ENCODE measurements at places on chromosomes 3 and 15.

DNA sequence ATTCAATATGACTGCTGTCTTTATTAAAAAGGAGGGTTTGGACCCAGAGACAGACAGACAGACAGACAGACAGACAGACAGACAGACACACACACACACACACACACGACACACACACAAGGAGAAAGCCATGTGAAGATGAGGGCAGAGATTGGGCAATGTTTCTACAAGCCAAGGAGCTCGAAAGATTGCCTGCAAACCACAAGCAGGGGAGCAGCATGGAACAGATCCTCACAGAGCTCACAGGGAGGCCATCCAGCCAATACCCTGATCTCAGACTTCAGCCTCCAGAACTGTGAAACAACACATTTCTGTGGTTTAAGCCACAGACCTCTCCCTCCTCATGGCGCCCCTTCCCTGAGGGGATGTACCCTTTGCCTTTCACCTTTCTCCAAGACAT, 35.8 kb upstream of the ABHD2 start:
- DNase-seq: no peak

GRCh38 chr3:158739078-158739477, 6.8 kb upstream of the RARRES1 start:
- DNase-seq: no peak

DNA sequence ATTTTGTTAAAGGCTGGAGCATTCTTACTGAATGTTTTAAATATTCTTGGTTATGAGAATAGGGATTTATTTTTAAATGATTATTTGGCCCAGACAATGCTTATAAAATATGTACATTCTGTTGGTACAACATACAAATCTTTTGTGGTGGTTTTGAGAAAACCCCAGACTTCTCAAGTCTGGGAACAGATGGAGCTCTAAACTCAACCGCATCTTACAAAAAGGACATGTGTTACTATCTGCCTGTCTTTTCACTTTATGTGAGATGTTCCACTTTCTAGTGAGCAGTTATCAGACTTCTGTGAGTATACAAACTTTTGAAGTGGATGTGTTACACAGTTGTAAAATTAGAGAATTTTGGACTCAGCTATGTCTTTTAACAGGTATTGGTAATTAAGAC, 135.5 kb upstream of the RBMS3 start:
- no peak for DNase-seq

DNA sequence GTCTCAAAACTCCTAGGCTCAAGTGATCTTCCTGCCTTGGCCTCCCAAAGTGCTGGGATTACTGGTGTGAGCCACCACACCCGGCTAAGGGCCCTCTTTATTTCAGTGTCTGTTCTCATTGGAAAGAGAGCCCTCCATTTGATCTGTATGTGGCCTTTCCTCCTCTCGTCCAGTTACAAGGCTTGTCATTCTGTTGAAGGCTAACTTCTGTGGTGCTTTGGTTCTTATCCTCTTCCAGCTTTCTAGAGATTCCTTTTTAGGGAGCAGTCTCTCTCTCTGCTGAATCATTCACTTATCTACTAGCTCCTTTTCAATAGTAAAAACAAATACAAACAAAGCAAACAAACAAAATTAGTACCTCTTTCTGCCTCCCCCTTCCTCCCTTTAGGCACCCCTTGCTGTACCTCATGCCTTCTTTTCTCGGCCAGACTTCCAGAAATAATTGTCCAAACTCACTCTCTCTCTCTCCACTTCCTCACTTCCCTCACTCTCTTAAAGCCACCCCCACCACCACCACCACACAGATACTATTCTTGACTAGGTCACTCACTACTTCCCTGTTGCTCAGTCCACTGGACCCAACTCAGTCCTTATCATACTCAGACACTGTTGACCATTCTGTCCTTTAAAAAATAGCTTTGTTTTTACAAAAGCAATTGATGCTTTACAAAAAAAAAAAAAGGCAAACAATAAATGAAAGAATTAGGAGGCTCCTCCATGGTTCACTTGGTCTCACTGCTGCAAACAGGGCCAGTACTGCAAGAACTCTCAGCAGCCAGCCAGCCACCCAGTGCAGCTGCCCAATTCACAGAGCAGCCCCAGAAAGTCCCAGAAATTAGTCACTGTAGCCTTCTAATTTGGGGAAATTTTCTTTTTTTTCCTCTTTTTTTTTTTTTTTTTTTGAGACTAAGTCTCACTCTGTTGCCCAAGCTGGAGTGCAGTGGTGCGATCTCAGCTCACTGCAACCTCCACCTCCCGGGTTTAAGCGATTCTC, 31.7 kb upstream of the RAB11A start:
- no peak for DNase-seq

DNA sequence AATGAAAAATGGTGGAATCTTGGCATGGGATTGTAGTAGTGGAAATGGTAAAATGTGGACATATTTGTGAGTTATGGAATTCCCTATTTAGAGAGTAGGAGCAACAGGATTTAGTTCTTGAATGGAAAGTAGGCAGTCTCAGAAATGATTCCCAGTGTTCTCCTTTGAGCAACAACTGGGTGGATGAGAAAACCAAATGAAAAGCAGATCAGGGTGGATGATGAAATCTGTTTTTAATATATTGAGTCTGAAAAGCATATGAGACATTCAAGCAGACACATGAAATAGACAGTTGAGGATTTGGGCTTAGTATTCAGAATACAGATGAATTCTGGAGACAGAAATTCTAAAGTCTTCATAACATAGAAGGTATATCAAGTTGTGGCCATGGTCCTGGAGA, 451.3 kb downstream of the LPP start:
- DNase-seq: no peak

DNA sequence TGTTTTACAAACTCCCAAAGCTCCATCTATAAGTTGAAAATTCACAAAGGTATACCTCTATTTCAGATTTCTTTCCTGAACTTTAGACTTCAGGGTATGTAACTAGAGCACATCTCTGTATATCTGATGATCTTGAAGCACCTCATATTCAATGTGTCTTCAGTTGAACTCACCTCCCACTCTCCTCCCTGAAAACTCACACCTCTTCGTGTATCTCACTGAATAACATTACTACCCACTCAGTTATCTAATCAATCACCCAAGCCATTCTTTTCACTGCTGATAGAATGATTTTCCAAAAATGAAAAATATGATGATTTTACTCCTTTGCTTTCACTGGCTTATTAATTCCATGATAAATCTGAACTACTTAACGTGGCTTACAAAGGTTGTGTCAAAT, 52.9 kb downstream of the GTPBP8 start:
- DNase-seq: no peak

- DNase-seq: no peak
These were observed 83.7 kb upstream of the IL12A start for GRCh38 chr3:159904911-159905310.

DNA sequence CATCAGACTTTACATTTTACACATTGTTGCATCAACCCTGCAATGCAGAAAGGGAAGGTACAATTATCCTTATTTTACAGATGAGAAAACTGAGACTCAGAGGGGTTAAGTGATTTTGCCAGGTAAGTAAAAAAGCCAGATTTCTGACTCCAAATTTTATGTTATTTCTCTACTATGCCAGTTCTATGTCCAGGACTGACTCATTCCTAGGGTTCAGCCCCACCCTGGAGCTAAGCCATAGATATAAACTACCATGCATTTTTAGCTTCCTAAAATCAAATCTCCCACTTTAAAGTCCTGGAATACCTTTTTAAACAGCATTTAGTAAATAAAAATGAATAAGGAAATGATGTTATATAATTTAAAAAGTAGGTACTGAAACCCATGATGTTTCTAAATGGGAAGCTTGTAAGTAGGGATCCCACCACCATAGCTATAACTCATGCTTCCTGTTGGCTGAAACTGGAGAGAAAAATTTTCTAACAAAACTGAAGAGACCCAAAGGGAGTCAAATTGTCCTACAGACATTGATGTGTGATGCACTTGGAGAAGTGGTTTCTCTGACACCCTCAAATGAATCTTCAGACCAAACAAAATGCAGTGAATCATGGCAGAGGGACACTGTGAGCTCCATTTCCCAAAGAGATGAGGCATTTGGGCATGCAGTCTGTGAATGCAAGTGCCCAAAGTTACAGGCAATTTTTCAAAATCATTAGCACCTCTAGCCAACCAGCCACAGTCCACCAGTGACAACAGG, 301.7 kb upstream of the UMPS start:
- DNase-seq: no peak

- no peak for DNase-seq
These were observed 48.5 kb downstream of the RLBP1 start for GRCh38 chr15:89172921-89173320.

GRCh38 chr3:88984256-88984655, 123.2 kb upstream of the EPHA3 start:
- no peak for DNase-seq

DNA sequence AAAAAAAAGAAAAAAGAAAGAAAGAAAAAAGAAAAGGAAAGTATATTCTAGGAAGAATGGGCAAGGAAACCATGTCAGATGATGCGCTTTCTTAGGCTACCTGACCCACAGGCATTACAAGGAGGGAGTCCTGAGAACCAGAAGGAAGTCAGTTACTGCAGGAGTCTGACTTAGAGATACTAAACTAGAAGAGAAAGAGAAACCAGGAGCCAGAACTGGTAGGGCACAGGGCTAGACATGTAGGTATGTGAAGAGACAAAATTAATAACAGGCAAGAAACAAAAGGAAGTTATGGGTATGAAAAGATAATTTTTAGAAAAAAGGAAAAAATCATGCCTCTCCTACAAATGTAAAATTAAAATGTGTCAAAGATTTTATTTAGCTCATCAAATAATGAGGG, 63.3 kb upstream of the LRRN1 start:
- no peak for DNase-seq
